ENCODE measurements at places on chromosomes 16 and 17. TPM values are rescaled to one million over a fixed set of nuclear protein-coding genes. Genes with fewer than 3 reads are reported as not detected.

Gene ITGB4
- 18.1 TPM for polyA plus RNA-seq

Gene KRT32
- polyA plus RNA-seq = not detected

Gene GCGR
- polyA plus RNA-seq = 0.12 TPM

DNA sequence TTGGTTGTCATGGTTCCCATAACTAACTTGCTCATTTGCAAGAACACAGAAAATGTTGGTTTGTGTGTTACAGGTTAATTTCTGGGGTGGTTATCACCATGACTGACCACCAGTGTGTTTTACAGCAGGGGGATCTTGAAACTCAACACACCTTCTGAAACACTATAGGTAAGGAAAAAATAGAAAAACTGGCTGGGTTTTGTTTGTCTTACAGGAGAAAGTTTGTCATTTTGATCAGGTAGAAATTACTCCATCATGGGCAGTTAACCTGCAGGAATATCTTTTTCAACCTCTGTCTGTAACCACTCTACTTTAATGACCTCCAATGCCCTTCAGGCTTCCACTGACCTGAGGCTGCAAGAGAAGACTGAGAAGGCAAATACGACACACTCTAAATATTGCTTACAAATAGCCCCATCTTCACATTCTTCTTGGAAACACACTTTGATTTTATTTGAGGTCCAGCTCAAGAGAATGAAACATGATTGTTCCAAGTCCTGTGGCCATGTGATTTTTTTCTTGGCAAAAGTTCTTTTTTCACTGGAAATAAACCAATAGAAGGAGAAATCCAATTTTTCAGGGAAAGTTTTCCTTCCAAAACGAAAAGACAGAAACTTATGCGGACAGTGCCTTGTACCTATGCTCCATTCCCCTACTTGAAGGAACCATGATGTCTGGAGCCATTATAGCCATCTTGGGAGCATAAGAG, 428.7 kb upstream of the SALL1 start:
- no peak for DNase-seq

DNA sequence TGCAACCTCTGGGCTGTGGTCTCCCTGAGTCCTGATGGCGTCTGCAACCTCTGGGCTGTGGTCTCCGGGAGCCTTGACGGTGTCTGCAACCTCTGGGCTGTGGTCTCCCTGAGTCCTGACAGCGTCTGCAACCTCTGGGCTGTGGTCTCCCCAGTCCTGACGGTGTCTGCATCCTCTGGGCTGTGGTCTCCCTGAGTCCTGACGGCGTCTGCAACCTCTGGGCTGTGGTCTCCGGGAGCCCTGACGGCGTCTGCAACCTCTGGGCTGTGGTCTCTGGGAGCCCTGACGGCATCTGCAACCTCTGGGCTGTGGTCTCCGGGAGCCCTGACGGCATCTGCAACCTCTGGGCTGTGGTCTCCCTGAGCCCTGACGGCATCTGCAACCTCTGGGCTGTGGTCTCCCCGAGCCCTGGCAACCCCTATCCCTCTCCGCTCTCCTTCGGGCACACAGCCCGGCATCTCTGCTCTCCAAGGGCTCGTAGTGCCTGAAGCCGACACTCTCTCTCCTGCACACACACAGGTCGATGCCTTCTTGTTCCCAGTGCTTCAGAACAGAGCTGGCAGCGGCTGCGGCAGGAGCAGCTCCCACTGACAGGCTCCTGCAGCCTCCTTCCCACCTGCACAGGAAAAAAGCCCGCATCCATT, 45.6 kb downstream of the METRNL start:
- no peak for DNase-seq
